ENCODE measurements at places on chromosomes 3 and 15.
A peak's percentile ranks its signal among the peaks of the same experiment; 100 is the strongest.

- DNase-seq = no peak
Observed at GRCh38 chr3:108513961-108514360, 3.6 kb upstream of the MYH15 start.

DNA sequence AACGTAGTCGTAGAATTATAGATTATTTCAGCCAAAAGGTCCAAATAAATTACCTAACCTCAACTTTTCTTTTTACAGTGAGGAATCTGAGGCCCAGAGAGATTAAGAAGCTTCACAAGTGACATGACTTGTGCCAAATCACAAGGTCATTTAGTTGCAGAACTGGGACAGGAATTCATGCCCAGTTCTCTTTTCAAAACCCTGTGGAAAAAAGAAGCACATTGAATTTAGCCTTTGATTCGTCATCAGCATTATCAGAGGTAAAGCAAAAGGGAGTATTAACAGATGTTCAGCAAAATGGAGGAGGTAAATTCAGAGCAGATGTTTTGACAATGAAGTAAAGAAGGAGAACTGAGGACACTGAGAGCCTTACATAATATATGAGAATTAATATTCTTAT is 4.5 kb downstream of the SERPINI2 start:
- DNase-seq = no peak

DNA sequence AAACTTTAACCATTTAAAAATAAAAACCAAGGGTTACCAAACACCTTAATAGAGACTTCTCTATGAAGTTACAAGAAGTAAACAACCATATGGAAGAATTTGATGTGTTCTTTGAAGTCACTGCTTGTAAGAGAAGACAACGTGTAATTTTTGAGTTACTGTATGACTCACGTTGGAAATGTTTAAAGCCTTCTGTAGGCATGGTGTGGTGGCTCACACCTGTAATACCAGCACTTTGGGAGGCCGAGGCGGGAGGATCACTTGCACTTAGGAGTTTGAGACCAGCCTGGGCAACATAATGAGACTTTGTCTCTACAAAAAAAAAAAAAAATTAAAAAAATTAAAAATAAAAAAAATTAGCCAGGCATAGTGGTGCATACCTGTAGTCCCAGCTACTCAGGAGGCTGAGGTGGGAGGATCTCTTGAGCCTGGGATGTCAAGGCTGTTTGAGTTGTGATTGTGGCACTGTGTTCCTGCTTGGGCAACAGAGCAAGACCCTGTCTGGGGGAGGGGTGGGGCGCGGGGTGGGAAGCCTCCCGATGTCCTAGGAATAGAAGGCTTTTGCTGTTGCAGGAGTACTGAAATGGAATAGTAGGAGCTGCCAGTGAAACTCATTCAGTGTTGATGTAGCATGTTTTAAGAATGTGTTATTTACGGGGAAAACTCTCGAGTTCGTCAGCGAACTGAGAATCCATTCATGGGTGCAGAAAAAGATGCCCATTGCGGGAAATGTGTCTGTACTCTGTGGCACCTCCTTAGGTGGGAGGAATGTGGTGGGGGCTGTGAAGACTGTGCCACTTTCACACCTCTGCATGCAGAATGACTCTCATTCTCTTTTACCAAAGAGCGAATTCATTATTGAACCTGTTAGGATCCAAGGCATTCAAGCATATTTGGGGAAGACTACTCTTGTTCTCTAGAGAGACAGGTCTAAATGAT is 134.2 kb downstream of the FNDC3B start:
- DNase-seq = no peak

- DNase-seq = no peak
Observed at GRCh38 chr3:188218603-188219002, 64.6 kb downstream of the LPP start.

GRCh38 chr15:34456658-34457057 is 19.1 kb upstream of the GOLGA8A start:
- DNase-seq = no peak

DNA sequence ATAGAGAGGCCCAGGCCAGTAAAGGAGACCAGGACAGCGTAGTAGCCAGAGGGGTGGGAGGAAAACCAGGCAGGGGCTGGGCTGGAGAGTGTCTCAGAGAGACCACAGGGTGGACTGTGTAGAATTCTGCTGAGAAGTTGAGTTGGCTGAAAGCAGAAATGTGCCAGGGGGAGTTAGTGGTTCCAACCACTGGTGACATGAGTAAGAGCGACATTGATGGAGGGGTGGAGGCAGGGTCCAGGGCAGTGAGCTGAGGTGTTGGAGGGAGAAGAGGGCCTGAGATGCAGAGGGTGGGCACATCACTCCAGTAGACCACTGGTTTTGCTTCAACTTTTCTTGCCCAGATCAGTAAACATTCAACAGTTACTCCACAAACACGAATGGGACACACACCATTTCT is 106.5 kb downstream of the ASB7 start:
- DNase-seq = no peak

GRCh38 chr15:70018646-70019600 is 78.8 kb downstream of the TLE3 start:
- no peak for DNase-seq

DNA sequence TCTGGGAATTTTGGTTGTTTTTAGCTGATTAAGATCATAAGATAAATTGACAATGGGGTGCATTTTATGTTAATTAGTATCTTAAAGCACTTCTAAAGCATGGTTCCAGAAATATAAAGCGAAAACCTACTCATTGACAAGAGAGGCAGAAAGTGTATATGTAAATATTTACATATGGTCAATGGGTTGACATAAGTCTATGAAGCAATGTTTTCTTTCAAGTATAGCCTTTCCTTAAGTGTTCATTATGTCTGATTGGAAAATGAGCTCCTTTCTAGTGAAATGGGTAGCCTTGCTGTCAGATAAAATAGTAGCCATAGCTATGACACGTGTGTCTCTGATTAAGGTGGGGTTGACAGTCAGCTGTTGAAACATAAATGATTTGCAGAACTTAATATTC is 365.2 kb upstream of the AGTR1 start:
- peak; percentile 18 for DNase-seq

GRCh38 chr3:98020412-98020811 is 14.7 kb downstream of the GABRR3 start:
- no peak for DNase-seq

- DNase-seq = no peak
Observed at GRCh38 chr15:70507772-70508371, 255.5 kb downstream of the UACA start.

GRCh38 chr3:177106184-177106583 is 91.1 kb downstream of the TBL1XR1 start:
- DNase-seq = no peak

GRCh38 chr15:70096215-70097062 is 1.3 kb downstream of the TLE3 start:
- peak; percentile 65 for DNase-seq

DNA sequence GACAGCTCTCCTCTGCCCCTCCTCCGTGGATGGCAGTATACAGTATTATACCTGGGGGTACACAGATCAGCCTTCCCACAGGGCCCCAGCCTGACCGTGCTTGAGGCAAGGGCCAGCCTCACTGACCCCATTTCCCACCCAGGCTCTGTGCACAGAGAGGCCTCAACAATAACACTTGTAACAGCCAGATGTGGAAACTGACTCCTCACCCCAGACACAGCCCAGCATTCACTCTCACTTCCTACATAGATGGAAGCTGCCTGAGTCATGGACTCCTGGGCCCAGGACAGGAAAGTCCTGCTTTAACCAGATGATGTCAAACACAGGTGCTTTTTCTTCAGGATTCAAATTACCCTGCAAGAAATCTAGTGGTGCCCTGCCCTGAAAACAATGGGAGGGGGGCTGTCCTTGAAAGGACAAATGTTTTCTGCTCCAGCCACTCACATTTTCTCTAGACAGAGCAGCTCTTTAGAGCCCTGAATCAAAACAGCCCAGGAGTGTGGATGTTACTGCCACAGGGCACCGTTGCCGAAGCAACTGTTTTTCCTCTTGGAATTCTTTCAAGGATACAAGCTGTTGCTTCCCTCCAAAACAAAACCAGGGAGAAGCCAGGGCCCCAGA is 16.4 kb downstream of the CCDC12 start:
- peak; percentile 56 for DNase-seq

GRCh38 chr15:64216196-64216595 is 53.4 kb upstream of the PPIB start:
- DNase-seq = no peak
